A172 (cell line): ENCODE measurements at places on chromosomes 2 and 18. TPM values are rescaled to one million over a fixed set of nuclear protein-coding genes. Genes with fewer than 3 reads are reported as not detected.

DNA sequence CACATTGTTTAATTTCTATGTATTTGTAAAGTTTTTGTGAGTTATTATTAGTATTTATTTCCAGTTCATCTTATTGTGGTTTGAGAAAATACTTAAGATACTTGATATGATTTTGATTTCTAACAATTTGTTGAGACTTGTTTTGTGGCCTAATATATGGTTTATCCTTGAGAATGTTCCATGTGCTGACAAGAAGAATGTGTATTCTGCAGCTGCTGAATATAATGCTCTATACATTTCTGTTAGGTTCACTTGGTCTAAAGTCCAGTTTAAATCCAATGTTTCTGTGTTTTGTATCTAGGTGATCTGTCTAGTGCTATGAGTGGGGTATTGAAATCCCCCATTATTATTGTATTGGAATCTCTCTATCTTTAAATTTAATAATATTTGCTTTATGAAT, 201.3 kb downstream of the FSIP2 start:
- no peak for DNase-seq

DNA sequence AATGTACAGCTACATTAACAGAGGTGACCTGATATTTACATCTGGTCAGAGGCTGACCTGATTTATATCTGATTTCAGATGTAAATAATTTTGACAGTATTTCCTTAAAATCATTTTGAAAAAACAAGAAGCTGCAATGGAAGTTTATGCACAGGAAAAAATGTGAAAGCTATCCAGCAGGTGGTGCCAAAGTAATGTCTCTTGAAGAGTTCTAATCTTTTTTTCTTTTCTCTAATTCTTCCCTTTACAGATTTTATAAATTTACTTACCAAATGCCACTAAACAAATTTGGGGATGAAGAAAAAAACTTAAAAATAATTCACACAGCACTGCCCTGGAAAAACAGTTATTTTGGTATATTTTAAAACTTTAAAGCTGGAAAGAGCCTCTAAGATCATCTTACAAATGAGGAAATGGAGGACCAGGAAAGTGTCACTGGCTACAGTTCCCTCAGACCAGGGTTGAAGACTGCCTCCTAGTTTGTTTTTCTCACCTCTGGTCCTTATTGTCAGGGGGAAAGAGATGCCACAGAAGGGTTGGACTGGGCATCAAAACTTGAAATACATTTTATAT, 16.4 kb upstream of the FBLN7 start:
- peak; percentile 53 for DNase-seq

DNA sequence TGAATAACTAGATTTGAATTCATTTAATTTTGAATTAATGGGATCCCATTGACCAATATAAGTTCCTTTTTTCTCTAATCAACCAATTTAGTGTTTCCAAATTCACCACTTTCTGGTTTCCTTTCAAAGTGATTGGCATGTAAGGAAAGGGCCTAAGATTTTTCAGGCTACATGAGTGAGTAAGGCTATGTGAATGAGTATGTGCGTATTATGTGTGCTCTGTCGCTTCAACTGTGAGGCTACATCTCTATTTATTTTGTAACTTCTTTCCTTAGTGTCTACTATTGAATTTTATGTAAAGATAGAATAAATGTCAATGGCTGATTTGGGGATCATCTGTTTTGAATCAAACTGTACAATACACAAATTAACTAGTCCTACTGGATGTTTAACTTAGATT, 110.6 kb downstream of the ABCA12 start:
- DNase-seq = no peak

GRCh38 chr2:202588647-202589581, 45.9 kb upstream of the FAM117B start:
- peak; percentile 72 for DNase-seq

ADRA2B gene
- not detected in 2 replicates for total RNA-seq

DNA sequence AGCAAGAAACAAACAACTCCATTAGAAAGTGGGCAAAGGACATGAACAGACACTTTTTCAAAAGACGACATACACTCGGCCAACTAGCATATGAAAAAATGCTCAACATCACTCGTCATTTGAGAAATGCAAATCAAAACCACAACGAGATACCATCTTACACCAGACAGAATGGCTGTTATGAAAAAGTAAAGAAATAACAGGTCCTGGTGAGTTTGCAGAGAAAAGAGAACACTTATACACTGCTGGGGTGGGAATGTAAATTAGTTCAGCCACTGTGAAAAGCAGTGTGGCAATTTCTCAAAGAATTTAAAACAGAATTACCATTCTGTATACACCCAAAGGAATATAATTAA, 130.5 kb downstream of the PLCL1 start:
- no peak for DNase-seq

GRCh38 chr2:27121906-27122305, 1.7 kb upstream of the ABHD1 start:
- DNase-seq = no peak

DNA sequence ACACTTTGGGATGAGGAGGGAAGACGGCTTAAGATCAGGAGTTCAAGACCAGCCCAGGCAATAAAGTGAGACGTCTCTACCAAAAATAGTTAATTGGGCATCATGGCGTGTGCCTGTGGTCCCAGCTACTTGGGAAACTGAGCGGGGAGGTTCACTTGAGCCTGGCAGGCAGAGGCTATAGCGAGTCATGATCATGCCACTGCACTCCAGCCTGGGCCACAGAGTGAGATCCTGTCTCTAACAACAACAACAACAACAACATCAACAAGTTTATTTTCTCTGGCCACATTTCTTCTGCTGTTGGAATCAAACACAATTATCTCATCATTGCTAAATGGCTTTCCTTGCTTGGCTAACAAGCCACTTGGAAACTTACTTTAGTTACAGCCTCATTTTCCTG, 13.4 kb downstream of the NIFK start:
- no peak for DNase-seq

DNA sequence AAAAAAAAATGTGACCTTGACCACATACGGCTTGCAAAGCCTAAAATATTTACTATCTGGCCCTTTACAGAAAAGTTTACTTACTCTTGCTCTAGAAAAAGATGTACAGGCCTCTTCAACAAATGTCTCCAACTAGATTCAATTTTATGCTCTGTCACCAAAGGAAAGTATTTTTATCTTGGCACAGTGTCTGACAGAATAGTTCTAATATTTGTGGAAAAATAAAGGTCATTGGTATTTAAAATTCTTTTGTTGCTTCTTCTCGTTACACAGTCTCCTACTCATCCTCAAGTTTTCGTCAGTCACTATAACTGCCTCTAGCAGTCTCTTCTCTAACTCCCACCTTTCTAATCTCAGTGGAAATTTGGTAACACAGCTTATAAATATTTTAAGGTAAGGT, 1.4 kb downstream of the RBKS start:
- no peak for DNase-seq

DNA sequence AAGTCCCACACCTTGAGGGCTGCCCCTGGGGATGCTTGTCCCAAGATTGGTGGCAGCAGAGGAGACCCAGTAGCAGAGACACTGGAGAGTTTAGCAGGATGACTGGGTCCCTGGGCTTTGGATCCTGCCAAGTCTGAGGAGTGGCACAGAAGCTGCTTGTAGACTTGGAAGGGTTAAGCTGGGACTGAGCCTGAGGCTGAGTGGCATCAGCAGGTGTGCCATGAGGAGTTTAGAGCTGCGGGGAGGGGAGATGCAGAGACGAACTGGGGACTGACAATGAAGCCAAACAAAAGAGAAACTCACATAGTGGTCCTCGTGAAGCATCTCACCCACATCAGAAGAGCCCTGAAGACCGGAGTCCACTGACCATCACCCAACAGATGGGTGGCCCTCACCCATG, 329.7 kb upstream of the KLHL29 start:
- no peak for DNase-seq

DNA sequence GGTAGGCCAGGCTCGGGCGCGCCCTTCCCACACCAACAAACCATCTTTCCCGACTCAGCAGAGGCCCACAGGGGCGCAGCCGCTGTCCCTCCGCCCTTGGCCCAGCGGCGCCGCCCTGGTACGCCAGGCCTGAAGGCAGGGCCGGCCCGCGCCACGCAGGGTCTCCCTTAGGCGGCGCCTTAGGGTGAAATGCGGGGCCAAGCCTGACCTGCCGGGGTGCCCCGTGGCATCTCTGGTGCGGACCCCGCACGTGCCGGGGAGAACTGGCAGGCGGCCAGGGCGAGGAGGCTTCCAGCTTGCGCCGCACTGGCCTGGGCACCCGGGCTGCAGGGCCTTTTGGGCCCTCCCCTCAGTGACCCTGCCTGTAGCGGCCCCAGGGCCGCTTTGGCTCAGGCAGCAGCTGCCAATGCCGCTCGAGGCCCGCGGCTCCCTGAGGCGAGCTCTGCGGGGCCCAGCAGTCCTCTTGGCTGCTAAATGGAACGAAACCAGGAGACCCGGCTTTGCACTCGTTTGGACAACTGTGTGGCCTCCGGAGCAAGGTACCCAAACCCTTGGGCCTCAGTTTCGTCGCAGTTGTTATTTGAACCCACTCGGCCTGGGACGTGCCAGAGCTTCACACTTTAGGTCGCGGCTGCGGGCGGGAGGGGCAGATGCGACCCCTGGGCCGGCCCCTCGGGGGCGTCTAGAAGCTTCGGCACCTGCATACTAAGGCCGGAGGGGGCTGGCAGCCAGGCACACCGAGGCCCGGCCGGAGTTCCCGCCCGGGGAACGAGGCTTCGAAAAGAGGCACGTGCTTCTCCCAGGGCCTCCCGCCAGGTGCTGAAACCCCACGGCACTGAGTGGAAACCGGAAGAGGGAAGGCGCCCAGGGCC, 8.5 kb downstream of the OTX1 start:
- no peak for DNase-seq

DNA sequence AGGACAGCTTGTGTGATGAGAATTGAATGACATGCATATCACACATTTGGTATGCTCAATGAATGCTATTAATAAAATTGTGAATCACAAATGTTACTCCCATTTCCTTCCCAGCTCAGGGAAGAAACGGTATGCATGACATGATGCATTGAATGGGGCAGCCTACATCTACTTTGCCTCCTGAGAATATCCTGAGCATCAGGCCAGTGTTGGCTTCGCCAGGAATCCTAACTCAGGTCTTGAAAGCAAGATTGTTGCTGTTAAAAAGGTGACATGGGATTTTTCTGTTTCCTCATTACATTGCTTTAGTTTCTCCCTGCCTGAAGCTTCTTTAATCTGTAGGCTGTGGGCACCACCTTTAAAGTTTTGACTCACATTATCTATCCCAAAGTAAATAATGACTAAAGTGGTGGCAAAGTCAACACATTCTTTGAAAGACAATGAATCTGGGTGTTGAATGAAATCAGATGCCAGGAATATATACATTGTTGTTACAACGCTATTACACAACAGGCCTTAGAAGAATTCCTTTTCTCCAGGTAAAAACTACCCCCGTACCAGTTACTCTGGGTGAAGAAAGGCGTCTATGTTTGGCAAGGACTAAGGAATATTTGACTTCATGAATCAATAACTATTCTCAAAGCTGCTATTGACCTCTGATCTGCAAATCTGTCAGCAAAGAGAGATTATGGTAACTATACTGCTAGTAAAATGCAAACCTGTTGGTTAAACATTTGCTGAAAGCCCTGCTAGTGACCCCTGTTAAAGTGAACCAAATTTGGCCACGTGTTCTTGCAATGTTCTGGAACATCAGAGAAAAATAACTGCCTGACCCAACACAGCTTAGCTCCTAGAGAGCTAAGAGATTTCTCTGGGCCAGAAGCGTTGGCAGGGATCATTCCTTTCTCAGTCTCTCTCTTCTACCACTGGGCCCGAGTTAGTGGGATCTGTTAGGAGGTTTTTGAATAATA, 30.5 kb upstream of the NEDD4L start:
- DNase-seq = peak; percentile 27

- no peak for DNase-seq
These were observed 51.0 kb upstream of the RAB27B start for GRCh38 chr18:54777118-54777791.

DNA sequence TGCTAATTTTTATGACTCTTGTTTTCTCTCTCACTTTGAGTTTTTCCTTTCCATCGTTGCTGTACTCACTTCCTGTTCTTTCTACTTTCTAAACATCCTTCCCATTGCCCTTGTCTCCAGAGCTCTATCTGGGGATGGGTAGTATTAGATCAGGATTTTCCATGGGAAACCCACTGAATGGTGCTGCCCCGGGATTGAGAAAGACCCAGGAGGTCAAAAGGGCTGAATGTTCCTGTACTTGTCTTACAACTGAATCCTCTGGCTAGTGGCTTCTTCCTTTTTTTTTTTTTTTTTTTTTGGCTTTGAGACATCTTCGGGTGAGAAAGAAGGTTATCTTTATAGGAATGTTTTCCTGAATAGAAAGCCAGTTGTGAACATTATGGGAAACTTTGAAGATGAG, 364.8 kb upstream of the SLC14A2 start:
- no peak for DNase-seq

DNA sequence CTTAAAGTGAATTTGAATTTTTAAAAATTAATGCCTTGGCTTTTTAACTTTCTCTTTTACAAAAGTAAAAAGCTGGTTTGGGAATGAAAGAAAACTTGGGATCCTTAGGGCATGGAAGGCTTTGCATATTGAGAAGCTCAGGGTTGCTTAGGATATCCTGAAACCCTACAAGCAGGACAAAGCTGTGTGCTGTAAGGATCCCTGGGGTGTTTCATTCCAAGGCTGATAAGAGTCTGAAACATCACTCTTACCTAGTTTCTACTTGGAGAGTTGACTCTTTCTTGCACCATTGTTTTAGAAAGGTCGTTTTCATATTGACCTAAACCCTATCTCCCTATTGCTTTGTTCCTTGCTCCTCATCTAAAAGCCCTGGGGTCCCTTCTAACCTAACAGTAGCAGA, 325.9 kb upstream of the NT5C1B start:
- no peak for DNase-seq

ALPG gene
- total RNA-seq = 0.12 TPM in 1 of 2 replicates, not detected in the other

DNA sequence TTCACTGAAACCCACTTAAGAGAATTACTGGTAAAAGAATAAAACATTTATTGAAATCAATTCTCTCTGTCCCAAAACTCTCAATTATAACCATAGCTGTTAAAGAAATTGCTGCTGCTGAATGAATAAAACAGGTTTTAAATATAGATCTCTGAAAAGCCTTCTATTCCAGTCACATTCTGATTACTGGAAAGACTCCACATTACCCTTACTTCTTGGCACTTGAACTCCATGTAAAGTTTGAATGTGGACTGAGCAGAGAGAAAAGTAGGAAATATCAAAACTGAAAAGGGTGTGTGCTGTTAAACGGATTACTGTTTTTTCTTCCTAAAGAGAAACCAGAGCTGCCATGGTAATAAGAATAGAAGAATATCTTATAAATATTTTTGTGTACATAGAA, 655.3 kb upstream of the SETBP1 start:
- DNase-seq = no peak
